ENCODE measurements at places on chromosomes 4 and X.

GRCh38 chr4:53861856-53862610 is 202.4 kb downstream of the CHIC2 start:
- no peak for DNase-seq

DNA sequence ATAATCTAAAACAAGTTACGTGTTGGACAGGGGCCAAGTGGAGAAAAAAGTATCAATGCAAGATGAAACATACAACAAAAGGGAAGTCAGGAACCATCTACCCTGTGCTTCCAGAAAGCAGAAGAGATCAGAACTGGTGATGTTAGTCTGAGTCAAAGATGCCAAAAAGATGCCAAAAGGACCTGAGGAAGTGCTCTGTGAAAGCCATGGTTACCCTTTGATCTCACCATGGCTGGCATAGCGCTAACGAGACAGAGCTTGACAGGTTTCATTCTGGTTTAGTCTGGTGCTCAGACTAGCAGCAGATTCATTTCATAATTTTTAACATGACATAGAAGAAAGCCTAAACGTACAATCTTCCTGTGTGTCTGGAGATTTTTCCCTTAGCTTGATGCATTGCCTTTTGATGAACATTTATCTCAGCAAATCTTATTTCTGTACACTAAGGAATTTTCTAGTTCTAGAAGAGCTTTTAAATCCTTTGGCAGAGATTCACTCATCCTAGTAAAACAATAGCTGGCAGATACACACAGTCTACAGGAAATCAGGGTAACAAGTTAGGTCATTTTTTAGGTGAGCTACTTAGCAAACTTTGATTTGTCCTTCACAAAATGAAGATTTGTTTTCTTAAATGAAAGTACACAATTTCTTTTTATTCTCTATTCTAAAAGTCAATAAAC is 87.7 kb downstream of the COL25A1 start:
- no peak for DNase-seq

DNA sequence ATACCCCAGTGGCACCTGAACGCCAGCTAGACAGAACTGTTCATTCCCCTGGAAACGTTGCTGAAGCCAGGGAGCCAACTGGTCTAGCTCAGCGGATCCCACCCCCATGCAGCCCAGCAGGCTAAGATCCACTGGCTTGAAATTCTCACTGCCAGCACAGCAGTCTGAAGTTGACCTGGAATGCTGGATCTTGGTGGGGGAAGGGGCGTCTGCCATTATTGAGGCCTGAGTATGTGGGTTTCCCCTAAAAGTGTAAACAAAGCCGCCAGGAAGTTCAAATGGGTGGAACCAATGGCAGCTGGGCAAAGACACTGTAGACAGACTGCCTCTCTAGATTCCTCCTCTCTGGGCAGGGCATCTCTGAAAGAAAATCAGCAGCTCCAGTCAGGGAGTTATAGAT is 213.0 kb downstream of the NKX6-1 start:
- no peak for DNase-seq

- no peak for DNase-seq
These were observed 1648.0 kb downstream of the STIM2 start for GRCh38 chr4:28508636-28509035.
